Heart right ventricle (tissue), 16 donors: ENCODE measurements at places on chromosomes 7 and 10.

GRCh38 chr10:81978238-81978637 lies 103.2 kb downstream of the NRG3 start:
- DNase-seq = no peak

- no peak for DNase-seq
These were observed 42.9 kb upstream of the PCBD1 start for GRCh38 chr10:70931168-70931815.

- no peak for DNase-seq
These were observed 358.2 kb upstream of the IGFBP3 start for GRCh38 chr7:46279290-46279689.

GRCh38 chr10:70508912-70509756 lies 30.6 kb downstream of the PALD1 start:
- peak; percentile 76 for DNase-seq

- no peak for DNase-seq
These were observed 94.9 kb upstream of the KCNIP2 start for GRCh38 chr10:101938305-101939007.

GRCh38 chr10:26474026-26474425 lies 35.9 kb downstream of the APBB1IP start:
- DNase-seq = no peak

GRCh38 chr7:142487124-142487523 lies 229.3 kb upstream of the PRSS58 start:
- DNase-seq = no peak

GRCh38 chr7:82019551-82020475 lies 250.0 kb upstream of the HGF start:
- DNase-seq = no peak

GRCh38 chr7:105707967-105708762 lies 126.9 kb upstream of the EFCAB10 start:
- no peak for DNase-seq

GRCh38 chr10:122487174-122487765 lies 25.9 kb downstream of the HTRA1 start:
- DNase-seq = no peak

- no peak for DNase-seq
These were observed 659.7 kb upstream of the IGFBP3 start for GRCh38 chr7:46580766-46581165.

DNA sequence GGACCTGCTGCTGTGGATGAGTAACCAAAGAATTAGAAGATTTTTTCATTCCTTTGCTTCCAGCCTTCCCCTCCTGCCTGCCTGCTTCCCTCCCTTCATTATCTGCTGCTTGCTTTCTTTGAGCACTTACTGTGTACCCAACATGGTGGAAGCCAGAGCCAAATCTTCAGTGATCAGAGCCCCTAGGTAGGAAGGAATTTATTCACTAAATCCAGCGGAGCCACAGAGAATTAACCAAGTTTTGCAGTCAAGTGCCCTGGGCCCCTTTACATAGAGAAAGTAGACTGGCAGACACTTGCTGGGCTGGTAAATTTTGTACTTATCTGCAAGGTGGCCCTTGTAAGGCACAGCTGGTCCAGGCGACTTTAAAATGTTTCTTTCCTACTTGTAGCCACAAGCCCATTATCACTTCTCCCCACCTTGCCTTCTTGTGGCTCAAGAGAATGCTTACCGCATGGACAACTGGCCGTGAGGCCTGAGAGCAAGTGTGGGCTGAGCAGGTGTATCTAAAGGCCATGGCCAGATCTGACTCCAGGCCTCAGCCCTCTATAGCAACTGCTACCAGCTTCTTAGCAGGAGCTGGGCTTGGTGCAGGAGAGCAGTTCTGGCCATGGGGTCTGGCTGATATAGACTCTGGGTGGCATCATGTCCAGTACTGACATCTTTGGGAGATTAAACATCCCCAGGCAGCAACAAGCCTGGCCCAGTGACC lies 11.1 kb downstream of the UNC5B start:
- DNase-seq = no peak

DNA sequence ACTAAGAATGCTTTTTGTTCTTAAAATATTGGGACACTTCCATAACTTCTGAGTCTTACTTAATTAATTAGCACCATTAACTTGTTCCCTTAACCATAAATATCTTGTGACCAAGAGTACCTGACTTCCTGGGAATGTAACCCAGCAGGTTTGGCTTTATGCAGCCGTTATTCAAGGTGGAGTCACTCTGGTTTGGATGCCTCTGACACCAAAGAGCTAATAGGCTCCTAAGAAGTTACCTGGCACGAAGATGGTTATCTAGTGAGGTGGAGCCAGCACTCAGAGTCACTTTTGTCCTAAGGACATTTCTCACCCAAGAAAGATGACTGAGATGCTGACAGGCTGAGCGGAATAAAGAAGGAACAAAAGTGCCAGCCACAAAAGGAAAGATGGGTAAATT lies 172.3 kb downstream of the C1GALT1 start:
- no peak for DNase-seq

DNA sequence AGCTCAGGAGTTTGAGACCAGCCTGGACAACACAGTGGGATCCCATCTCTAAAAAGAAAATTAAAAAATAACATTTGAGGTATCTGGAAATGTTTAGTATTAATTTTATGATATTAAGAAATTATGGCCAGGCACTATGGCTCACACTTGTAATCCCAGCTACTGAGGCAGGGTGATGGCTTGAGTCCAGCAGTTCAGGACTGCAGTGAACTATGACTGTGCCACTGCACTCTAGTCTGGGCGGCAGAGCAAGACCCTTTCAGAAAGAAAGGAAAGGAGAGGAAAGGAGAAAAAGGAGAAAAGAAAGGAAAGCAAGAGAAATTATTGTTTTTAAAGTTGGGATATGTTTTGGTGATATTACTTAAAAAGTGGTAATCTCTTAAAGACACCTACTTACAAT lies 2.5 kb upstream of the CCDC186 start:
- DNase-seq = no peak

DNA sequence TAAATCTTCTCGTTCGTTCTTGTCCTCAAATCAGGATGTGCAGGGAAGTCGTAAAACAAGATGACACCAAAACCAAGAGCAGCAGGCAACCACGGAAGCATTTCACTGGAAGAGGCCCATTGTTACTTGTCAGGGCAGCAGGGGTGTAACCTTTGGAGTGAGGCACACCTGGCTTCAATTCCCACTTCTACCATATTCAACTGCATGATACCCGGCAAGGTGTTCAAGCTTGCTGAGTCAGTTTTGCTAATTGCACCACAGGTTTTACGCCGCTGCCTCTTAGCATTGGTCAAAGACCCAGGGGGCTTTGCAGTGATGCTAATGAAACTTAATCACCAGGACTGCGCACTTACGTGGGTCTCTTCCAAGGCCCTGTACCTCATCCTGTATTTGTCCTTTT lies 50.0 kb upstream of the PTER start:
- no peak for DNase-seq

GRCh38 chr10:129728246-129728820 lies 235.7 kb downstream of the EBF3 start:
- no peak for DNase-seq

DNA sequence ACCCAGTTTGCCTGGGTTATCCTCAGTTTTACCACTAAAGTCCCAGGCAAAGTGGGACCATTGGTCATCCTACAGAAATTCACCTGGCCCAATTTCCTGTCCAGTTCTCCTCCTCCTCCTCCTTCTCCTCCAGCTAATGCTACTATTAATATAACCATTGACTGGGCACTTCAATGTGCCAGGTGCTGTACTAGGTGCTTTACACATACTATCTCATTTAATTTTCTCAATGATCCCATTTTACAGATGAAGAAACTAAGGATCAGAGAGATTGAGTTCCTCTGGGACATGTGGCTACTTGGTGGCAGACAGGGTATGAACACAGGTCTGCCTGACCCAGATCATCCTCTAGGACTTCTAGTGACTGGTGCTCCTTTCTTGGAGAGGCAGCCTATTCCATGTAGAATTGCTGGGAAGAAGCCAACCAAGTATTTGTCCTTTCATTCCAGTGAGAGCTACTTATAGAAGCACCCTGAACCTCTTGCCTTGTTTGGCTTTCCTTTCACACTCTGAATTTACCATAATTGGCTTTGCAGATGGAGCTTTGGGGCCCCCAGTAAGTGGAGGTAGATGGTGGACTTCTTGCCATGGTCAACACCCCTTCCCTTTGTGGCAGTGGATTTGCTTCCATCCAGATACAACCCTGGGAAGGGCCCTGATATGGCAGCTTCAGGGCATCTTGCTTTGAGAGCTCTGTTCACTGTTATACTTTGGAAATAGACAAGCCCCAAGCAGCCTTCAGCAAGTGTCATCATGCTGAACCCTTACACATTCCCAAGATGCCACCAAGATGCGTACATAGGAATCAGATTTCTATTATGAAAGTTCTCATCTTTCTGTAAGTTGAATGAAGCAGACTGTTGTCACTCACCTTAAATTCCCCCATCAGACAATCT lies 78.7 kb downstream of the MYOF start:
- DNase-seq = no peak

GRCh38 chr10:128429835-128430513 lies 303.8 kb upstream of the MKI67 start:
- no peak for DNase-seq

DNA sequence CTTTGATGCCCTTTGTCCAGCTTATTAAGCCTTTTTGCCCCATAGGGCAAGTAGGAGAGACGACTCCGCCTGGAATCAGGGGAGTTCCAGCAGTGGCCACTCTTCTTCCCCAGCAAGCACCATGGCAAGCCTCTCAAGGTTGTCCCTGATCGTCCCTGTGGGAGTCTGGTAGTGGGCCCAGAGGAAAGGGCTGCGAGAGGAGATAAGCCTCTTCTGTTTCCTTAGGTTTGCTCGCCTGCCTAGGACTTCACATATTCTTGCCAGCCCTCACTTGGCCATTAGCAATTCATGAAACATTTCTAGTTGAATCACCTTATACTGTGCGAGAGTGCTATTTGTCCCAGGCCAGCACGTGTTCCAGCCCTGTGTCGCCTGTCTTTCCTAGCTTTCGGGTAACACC lies 47.8 kb upstream of the CPN1 start:
- peak; percentile 55 for DNase-seq

DNA sequence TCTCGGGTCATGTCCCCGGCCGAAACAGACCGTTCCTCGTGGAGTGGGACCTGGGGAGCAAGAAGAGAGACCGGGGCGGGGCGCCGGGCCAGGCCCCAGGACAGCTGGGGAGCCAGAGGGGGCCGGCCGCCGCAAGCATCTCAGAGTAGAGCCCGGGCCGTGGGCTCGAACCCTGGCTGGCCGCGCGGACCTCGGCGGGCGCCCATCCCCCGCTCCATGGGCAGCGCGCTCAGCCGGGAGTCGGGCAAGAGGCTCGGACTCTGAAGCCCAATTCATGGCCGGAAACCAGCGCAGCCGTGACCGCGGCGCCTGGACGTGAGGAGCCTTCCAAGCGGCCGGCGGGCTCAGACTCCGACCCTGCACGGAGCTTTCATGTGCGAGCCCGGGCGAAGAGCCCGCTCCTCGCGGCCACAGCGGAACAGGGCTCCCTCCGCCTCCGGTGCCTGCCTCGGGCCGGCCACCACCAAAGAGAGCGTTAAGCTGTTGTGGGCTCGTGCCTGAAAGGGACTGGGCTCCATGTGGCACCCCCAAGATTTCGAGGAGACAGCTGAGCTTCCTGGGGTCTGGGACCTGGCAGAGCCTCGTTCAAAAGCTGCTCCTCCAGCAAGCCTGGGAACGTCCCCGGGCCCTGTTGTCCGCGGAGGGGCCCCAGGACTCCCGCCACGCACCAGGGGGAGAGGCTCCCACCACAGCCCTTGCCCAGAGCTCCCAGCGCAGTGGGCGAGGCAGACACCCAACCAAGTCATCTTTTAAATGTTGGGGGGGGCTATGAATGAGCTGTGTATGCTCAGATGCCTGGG lies 757 bp upstream of the GRID1 start:
- DNase-seq = no peak

GRCh38 chr7:27183682-27184336 lies 1.2 kb downstream of the HOXA11 start:
- no peak for DNase-seq

GRCh38 chr10:34384372-34384771 lies 430.7 kb downstream of the PARD3 start:
- DNase-seq = no peak

- no peak for DNase-seq
These were observed 254.6 kb downstream of the TSPAN12 start for GRCh38 chr7:120603366-120603765.

DNA sequence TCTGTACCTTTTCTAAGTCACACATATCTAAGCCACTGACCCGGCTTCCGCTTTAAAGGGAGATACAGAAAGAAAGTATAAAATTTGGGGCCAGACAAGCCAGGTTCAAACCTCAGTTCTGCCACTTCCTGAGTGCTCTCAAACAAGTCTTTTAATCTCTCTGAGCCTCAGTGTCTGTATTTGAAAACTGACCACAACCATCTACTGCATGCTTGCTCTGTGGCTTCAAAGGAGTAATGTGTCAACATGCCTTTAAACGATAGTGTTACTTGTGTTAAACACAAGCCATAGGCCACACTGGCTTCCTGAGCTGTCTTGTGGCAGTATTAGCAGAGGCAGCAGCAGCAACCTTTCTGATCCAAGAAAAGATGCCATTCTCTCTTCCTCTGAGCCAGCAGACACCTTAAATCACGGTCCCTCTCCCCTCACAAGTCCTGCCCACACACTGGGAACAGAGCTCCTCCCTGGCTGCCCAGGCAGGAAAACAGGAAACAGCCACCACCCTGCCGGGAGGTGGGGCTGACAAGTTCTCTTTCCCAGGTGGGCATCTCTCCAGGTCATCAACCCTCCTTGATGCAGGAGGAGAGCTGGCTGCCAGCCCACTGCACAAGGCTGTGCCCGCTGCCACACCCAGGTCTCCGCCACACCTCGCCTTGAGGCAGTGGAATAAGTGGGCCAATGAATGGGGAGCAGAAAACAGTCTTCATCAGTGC lies 10.7 kb downstream of the HIP1 start:
- DNase-seq = peak; percentile 32

DNA sequence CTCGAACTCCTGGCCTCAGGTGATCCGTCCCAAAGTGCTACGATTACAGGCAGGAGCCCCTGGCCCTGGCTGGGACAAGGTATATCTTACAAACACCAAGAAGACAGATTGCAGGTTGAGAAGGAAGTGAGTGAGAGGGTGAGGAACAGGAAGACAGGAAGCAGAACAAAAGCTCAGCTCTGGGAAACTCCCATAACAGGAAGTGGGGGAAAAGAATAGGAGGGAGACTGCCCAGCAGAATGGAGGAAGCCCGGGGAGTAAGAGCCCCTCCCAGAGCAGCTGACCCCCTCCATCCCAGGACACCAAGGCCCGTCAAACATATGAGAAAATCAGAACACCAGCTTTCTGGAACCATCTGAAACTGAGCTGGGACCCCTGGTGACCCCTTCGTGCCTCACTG lies 2.9 kb downstream of the TECPR1 start:
- peak; percentile 41 for DNase-seq

DNA sequence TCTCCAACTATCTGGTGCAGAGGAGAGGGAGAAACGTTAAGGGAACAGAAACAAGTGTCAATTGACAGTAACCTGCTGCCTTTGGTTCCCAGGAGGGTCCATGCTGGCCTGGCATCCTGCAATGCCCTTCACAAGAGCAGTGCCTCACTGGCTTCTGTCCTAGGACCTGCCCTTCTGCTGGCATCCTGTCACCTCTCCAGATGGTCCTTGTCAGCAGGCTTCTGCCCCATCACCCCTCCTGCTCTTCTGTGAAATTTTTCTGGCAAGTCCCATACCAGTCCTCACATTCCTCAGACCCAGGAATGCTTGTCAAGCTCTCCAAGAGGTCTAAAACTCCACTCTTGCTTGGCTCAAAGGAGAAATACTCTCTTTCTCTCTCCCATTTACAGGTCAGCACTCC lies 34.2 kb downstream of the C10orf67 start:
- DNase-seq = no peak

GRCh38 chr10:130805635-130806030 lies 505.9 kb downstream of the TCERG1L start:
- no peak for DNase-seq
